NCI-H748 treated with DMSO at 0.1 percent for 48 hours (cell line): ENCODE measurements at places on chromosomes 4 and X.
A peak's percentile ranks its signal among the peaks of the same experiment; 100 is the strongest.

GRCh38 chr4:94583914-94584641 is 132.3 kb downstream of the PDLIM5 start:
- no peak for DNase-seq

GRCh38 chr4:86403575-86403974 is 43.7 kb upstream of the MAPK10 start:
- no peak for DNase-seq

GRCh38 chr4:26365537-26366150 is 44.8 kb downstream of the RBPJ start:
- no peak for DNase-seq

DNA sequence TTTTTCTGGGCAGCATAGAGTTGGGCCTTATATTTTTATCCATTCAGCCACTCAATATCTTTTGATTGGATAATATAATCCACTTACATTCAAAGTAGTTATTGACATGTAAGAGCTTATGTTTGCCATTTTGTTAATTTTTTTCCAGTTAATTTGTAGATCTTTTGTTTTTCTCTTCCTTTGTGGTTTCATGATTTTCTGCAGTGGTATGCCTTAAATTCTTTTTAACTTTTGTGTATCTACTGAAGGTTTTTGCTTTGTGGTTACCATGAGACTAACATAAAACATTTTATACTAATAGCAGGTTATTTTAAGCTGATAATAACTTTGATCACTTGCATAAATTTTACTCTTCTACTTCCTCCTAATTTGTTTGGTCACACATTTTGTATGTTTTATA is 140.8 kb upstream of the GATB start:
- no peak for DNase-seq

GRCh38 chr4:101050088-101050836 is 297.1 kb downstream of the PPP3CA start:
- no peak for DNase-seq

GRCh38 chr4:4321951-4322688 is 32.1 kb downstream of the ZBTB49 start:
- DNase-seq = no peak

- no peak for DNase-seq
Measured at GRCh38 chr4:6671648-6672047, 22.0 kb upstream of the S100P start.

DNA sequence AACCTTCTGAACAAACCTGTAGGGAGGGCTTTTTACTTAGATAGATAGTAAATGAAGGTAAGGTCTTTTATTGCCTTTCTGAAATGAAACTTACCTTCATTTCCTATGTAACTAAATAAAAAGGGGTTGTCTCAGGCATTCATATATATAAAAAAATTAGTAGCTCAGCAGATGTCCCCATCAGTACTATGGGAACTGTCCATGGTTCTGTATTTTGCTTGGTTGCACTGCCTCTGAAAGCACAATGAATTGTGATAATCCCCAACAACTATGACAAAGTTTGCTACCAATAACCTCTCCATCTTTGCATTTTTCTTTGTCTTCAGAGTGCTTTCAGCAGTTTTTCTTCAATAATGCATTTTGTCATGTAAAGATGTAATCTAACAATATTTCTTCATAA is 222.4 kb downstream of the SLIT2 start:
- DNase-seq = no peak

- DNase-seq = no peak
Measured at GRCh38 chrX:2566055-2566454, 65.3 kb upstream of the DHRSX start.

- no peak for DNase-seq
Measured at GRCh38 chr4:164926301-164926700, 49.3 kb downstream of the APELA start.

DNA sequence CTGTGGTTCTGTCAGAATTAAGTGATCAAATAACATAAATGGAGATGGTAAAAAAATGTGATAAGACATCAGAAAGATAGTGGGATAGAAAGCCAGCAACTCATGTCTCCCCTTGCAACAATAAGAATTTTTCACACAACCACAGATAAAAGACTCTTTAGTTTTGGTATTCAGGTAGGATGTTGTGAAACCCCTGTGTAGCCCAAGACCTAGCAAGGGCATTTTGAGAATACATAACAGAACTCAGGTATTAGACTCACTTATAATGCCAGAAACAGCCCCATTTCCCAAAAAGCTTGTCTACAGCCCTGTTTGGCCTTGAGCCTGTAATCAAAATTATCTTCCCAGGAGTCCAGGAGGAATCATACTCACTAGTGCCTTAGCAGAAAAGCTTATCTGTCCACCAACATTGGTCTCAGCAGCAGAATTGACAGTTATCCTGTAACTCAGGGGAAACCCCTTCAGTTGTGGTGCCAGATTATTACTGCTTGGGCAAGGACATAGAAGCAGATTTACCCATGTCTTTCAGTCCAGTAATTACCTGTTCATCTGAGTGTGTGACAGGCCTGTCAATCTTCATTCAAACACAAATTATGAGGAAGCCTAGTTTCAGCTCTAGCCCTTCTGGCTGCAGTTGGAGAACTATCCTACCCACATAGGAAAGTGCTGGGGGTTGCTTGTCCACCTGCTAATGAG is 41.0 kb upstream of the UGT2B17 start:
- no peak for DNase-seq

- no peak for DNase-seq
Measured at GRCh38 chr4:5752376-5753184, 41.6 kb downstream of the EVC start.

DNA sequence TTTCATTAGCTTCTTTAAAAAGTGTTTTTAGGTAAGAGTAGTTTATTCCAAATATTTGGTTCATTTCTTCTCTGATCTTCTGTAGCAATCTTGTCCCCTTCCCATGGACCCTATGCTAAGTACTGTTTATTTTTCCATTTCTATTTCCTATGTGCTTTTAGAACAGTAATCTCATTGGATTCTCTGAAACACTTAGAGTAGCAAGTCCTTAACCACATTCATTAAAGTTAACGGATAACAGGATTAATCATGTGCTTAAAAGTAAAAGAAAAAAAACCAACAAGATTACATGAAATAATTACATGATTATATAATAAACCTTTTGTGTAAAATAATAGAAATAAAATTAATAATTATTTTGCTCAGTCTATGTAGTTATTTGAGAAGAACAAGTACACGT is 929.7 kb downstream of the C4orf33 start:
- DNase-seq = no peak

- no peak for DNase-seq
Measured at GRCh38 chr4:107823870-107824349, 822 bp upstream of the SGMS2 start.

DNA sequence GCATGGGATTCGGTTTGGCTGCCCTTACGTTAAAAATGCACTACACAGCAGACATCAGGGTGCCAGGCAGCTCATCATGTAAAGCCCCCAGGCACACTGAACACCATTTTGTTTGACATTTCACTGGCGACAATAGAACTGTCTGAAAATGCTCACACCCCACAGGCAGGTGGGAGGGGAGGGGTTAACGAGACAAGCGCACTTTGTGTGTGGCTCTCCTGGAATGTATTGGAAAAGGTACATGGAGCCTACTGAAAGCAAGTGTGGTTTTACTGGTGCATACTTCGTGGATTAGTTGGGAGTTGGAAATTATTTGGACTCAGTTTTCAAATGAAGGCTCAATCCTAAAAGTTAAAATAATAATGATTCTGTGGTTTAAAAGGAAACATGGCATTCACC is 31.6 kb upstream of the PPARGC1A start:
- no peak for DNase-seq

GRCh38 chrX:39527025-39527424 is 570.7 kb downstream of the BCOR start:
- DNase-seq = no peak

DNA sequence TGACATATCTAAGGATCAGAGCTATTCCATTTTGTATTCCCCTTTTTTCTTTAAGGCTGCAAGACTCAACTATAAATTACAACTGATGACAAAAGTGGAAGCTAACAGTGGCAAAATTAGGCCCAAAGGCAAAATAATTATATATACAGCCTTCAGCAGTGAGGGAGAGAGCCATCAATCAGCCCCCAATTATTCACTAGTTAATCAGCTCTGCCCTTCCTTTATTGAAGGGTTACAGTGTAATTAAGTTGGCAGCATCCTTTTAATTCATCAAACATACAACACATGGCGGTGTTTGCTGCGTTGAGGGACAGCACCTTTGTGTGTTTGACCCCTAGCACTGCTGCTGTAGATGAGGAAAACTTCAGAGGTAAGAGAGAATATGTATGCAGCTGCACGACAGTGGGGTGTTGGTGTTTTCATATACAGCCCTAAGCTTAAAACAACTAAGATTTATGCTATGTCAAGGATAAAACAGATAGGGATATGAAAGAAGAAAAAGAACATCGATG is 973.9 kb upstream of the POU3F4 start:
- DNase-seq = peak; percentile 64
